ENCODE measurements at places on chromosomes 13 and 19.

- DNase-seq, result no peak
These were observed at the start of gene SMIM17 for GRCh38 chr19:56642711-56643459. SMIM17 (plus strand) TSS chr19:56643159; CDS start chr19:56645668, 2,509 bp downstream.

- DNase-seq, result no peak
These were observed 220.1 kb downstream of the FOXO1 start for GRCh38 chr13:40446365-40446764.

- DNase-seq, result no peak
These were observed 36.7 kb downstream of the ZAR1L start for GRCh38 chr13:32278426-32278825.

DNA sequence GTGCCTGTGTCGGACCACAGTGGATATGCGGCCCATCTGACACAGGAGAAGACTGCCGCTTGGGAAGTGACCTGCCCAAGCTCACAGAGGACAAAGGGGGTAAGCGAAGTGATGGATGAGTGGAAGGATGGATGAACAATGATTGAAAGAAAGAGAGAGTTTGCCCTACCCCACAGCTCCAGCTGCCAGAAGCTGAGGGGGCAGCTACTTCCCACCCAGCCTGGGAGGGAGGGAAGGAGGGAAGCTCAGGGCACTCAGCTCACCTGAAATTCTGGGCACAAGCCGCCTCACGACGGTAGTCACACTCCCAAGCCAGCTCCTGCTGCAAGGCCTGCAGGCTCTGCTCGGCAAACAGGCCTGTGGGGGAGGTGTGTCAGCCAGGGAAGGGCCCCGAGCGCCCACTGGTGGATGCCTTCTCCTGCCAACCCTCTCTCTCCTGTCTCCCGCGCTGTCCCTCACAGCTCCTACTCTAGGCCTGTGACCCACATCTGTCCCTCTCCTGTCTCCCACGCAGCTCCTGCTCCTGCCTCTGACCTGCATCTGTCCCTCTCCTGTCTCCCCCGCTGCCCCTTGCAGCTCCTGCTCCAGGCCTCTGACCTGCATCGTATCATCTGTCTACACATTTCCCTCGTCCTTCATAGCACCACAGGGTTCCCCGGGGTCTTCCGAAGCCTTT, 12.0 kb upstream of the NUMBL start:
- no peak for DNase-seq

DNA sequence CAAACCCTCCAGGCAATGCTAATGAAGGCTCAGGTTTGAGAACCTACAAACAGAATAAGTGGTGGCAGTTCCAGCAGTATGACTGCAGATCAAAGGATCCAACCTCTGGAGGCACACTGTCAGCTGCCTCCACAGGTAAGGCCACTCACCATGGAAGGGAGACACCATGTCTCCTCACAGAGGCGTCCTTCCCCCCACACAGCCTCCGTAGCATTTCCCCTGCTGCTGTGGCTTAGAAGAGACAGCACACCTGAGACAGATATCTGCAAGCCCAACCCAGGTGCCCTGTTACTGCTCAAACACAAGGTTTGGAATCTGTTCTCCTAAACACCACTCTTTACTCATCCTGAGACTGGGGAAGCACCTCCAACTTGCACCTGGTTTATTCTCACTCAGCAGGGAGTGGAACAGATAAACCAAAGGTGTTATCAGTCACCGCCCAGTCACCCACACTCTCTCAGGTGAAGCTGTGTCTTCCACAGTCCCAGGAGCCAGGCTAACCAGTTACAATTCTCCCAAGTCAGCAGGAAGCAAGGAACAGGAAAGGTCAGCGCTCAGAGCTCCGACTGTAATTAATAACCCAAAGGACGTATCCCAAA, 311.2 kb downstream of the FOXO1 start:
- DNase-seq, result no peak

Measured in stimulated activated CD4-positive, alpha-beta T cell treated with anti-CD3 and anti-CD28 coated beads, Interleukin-4, amount 100 ng/mL, for 24 hours (primary cell).